Endothelial cell of umbilical vein (primary cell): ENCODE measurements at places on chromosomes 2 and 18. TPM values are rescaled to one million over a fixed set of nuclear protein-coding genes. Genes with fewer than 3 reads are reported as not detected.

The RAB27B gene
- 0.09 TPM in 1 of 2 replicates, not detected in the other for total RNA-seq

The RSAD2 gene
- total RNA-seq, result 0.09 and 0.18 TPM in 2 replicates

The GALR1 gene
- not detected in 2 replicates for total RNA-seq

The ANKRD62 gene
- not detected in 2 replicates for total RNA-seq

The AFF3 gene
- 0.07 and 0.16 TPM in 2 replicates for total RNA-seq

The ABCG8 gene
- total RNA-seq, result not detected in 2 replicates

The RGPD5 gene
- total RNA-seq, result 47.6 and 58.0 TPM in 2 replicates

The EML4 gene
- 30.8 and 32.0 TPM in 2 replicates for total RNA-seq

The RGPD3 gene
- not detected in 2 replicates for total RNA-seq

The POTEE gene
- 0.21 and 0.31 TPM in 2 replicates for total RNA-seq

The NAT8 gene
- not detected in 2 replicates for total RNA-seq

The FARSB gene
- total RNA-seq, result 27.2 and 29.4 TPM in 2 replicates

The C2orf76 gene
- total RNA-seq, result 12.0 and 12.1 TPM in 2 replicates

The TFPI gene
- total RNA-seq, result 266 and 286 TPM in 2 replicates

The NPPC gene
- total RNA-seq, result not detected in 2 replicates

The DAPL1 gene
- not detected in 2 replicates for total RNA-seq
